Right ventricle myocardium superior (tissue), 1 donor: ENCODE measurements at places on chromosomes 13 and 19. TPM values are rescaled to one million over a fixed set of nuclear protein-coding genes. Genes with fewer than 3 reads are reported as not detected.

OR1I1 gene
- not detected for total RNA-seq

- DNase-seq, result no peak
These were observed 30.6 kb upstream of the FAM216B start for GRCh38 chr13:42750794-42751193.

AXL gene
- 18.0 TPM for total RNA-seq

DNA sequence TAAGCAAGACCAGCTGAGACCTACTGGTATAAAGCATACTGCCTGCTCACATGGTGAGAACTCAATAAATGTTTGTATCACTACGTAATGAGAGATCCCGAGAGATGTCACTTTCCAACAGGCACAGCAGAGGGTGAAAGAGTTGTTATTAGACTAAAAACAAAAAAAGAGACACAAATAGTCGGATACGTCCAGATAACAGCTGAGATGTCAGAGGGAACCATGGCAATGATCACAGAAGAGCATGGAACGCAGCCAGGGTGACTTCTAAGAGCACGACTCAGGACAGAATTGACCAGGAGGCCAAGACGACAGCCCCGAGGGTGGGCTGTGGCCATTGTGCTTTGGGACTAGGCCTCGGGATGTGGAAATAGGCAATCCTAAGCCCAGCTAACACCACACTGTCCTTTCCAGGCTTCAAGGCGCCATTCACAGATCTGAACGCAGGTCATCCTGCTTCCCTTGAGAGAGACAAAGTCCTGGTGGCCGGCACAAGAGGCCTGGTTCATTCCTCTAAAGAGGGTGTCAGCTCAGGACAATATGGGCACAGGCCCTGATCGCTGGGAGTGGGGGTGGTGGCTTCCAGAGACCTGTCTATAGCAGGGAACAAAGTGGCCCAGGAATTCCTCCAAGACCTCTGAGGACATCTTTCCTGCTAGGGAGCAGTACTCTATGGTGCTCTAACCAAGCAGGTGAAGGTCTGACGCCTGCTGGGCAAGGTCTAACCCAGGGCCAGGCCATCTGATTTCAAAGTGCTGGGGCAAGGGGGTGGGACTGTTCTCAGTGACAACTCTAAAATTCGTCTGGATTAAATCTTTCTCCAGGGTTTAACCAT lies 3.2 kb downstream of the SH3GL1 start:
- DNase-seq, result no peak

ZNF418 gene
- 13.5 TPM for total RNA-seq

- DNase-seq, result no peak
These were observed 34.7 kb upstream of the IRS2 start for GRCh38 chr13:109821103-109821502.

PALM gene
- total RNA-seq, result 32.9 TPM

- no peak for DNase-seq
These were observed 3.0 kb upstream of the RAB3D start for GRCh38 chr19:11342429-11342828.

POP4 gene
- total RNA-seq, result 46.9 TPM
